ENCODE measurements at places on chromosomes 6 and 20.

- DNase-seq: no peak
These were observed 142.1 kb downstream of the BMP2 start for GRCh38 chr20:6909608-6910007.

GRCh38 chr6:170186941-170187668 lies 103.8 kb downstream of the DLL1 start:
- DNase-seq: no peak

DNA sequence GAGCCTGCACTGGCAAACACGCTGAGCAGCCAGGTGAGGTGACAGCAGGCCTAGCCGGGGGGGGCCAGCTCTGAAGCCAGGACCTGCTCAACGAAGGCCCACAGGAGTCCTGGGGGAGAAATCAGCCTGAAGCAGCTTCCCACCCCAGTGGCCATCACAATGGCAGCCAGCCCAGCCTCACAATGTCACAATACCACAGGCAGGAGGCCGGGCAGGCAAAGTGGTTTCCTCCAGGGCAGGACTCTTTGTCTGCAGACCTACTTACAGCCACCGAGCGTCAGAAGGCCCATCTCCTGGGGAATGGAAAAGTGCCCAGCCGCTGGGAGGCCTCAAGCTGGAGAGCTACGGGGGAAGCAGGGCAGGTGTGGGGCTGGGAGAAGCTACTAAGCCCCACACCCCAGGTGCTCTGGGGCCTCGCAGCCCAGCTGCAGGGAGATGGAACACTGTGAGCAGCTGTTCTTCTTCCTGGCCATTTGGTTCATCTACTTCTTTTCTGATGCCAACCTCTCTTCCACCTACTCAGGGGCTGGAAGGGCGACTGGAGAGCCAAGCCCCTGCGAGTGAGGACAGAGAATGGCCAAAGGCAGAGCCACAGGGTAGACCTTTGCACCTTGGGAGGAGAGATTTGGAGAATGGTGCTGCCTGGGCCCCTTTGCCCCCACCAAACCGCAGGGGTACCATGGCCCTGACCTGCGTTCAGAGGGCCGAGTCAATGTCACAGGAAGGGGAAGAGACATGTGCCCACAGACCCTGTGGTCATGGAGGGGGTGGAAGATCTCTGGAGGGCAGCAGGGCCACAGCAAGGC lies 22.3 kb upstream of the AVP start:
- DNase-seq: no peak

- no peak for DNase-seq
These were observed 236.1 kb downstream of the COL12A1 start for GRCh38 chr6:74969591-74970267.

GRCh38 chr20:13494019-13494418 lies 144.7 kb downstream of the TASP1 start:
- no peak for DNase-seq
